ENCODE measurements at places on chromosomes 5 and 9.

GRCh38 chr5:176542135-176542595 lies 5.0 kb upstream of the RNF44 start:
- no peak for DNase-seq
- peak overlapping the region; percentile 90 for H3K27ac ChIP-seq
- no peaks in the 10 kb centered on the region for H3K36me3 ChIP-seq
- peaks cover 32% of the 10 kb centered on the region for H3K4me1 ChIP-seq
- no peaks in the 10 kb centered on the region for H3K27me3 ChIP-seq
- peak overlapping the region; percentile 75 for H3K4me3 ChIP-seq

DNA sequence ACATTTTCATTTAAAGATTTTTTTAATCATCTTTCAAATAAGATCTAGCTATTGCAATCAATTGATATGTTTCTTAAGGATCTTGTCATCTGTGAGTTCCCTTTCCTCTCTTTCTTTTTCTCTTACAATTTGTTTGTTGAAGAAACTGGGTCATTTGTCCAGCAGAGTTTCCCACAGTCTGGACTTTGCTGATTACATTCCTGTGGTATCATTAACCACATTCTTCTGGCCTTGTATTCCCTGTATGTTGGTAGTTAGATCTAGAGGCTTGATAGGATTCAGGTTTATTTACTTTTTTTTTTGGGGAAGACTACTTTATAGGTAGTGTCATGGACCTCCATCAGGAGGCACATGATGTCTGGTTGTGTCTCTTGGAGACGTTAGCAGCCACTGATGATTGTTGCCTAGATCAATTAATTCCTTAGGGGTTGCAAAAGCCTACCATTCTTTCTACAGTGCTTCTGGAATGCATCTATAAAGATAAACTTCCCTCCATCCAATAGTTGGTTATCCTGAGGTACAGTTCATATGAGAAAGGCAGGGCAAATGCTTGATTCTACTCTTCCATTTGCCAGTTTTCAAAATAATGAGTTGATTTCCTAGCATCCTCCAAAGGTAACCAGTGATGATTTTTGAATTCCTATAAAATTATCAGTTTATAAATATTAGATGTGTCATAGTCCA lies 14.3 kb downstream of the PDE8B start:
- H3K27me3 ChIP-seq, result peaks cover 6% of the 10 kb centered on the region
- DNase-seq, result no peak
- no peak overlapping the region for H3K27ac ChIP-seq
- H3K4me3 ChIP-seq, result no peak overlapping the region
- H3K4me1 ChIP-seq, result peaks cover 4% of the 10 kb centered on the region
- no peaks in the 10 kb centered on the region for H3K36me3 ChIP-seq

GRCh38 chr5:138011991-138012390 lies 20.9 kb downstream of the FAM13B start:
- H3K27me3 ChIP-seq, result no peaks in the 10 kb centered on the region
- H3K36me3 ChIP-seq, result peaks cover 35% of the 10 kb centered on the region

- H3K36me3 ChIP-seq, result peaks cover 17% of the 10 kb centered on the region
- no peak for DNase-seq
- H3K27me3 ChIP-seq, result no peaks in the 10 kb centered on the region
These were observed 16.9 kb downstream of the TLE4 start for GRCh38 chr9:79588488-79589223.

DNA sequence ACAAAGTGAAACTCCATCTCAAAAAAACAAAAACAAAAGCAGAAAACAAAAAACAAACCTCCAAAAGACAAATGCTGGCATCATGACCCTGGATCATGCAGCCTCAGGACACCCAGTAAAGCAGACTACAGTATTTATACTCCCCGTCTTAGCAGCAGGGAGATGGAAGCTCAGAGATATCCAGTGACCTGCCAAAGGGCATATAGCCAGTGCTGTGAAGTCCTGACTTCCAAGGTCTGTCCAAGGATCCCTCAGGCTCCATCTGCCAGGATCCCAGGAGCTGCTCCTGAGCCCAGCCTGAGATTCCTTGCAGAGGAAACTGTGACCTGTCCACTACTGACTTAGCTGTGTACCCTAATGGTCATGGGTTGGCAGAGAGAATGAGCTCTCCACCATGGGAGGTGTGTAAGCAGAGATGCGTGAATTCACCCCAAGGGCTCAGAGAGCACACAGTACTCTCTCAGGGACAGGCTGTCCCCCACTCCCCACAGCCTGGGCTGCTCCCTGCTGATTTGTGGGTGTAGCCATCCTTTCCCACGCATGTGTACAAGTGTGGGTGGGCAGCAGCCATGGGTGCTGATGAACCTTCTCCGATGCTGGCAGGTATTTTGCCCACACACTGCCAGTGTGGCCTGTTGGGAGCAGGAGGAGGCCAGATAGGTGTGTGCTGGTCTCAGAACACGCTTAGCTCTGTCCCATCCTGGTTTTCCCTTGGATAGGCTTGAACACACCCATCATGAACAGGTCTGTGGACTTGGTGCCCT lies 2.1 kb upstream of the WNK2 start:
- H3K27ac ChIP-seq, result no peak overlapping the region
- H3K4me1 ChIP-seq, result peaks cover 13% of the 10 kb centered on the region
- no peaks in the 10 kb centered on the region for H3K36me3 ChIP-seq
- peaks cover 59% of the 10 kb centered on the region for H3K27me3 ChIP-seq
